T1000 (cell line): ENCODE measurements at places on chromosomes 2 and 18.

- peak; percentile 33 for DNase-seq
These were observed 796 bp downstream of the MYO1B start for GRCh38 chr2:191245869-191246531.

DNA sequence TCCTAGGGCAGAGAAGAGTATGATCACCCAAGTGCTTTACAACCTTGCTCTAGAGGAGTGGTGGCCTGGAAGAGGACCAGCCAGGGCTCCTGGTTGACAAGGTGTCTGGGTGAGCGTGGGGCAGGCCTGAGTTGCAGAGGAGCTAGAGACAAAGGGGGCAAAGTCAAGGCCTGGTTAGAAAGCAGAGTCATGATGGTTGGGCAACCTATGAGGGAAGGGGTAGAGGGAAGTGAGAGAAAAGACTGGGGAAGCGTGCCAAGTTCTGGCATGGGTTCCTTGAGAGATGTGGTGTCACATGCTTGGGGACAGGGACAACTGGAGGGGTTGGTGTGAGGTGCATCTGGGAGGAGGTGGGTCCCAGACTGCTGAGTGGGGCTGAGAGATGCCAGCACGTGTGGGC is 13.5 kb downstream of the ZFP36L2 start:
- DNase-seq = no peak

DNA sequence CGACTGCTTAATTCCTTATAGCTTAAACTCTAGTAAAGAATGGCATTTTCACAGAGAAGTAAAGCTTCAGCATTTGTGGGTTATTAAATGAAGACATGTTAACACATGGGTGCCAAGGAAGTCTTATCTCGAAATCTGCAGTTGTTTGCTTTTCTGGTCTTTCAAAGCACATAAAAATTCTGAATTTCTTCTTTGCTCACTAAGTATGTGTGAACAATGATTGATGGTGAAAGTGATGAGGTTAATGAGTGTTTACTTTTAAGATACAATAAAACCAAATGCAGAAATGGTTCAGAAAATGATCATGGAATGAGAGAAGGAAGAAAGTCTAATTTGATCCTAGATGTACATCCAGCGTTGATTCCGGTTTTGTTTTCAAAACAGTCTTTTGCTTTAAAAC is 234.6 kb upstream of the RAB12 start:
- DNase-seq = no peak

DNA sequence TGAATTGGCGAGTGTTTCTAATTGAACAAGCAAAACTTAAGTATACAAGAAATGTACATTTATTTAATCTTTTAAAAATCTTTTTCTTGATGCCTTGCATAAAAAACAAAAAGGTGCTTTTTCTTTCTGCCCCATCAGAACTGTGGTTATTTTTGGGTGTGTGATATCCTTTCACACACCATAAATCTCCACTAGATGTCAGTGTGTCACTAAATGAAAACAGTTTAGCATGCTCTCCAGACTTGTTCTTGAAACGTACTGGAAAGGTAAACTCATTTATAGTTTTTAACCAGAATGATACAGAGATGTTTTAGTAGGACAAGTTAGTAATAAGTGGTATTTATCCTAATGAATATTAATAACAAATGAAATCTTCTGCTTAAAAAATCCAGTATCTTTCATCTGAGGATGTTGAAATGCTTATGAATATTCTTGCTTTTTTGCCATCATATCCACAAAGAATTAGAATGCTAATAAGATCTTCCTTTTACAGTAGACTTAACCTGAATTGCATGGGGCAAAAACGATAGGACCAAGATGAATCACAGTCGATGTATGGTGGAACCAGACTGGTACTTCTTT is 96.8 kb downstream of the UBE2E3 start:
- DNase-seq = no peak

DNA sequence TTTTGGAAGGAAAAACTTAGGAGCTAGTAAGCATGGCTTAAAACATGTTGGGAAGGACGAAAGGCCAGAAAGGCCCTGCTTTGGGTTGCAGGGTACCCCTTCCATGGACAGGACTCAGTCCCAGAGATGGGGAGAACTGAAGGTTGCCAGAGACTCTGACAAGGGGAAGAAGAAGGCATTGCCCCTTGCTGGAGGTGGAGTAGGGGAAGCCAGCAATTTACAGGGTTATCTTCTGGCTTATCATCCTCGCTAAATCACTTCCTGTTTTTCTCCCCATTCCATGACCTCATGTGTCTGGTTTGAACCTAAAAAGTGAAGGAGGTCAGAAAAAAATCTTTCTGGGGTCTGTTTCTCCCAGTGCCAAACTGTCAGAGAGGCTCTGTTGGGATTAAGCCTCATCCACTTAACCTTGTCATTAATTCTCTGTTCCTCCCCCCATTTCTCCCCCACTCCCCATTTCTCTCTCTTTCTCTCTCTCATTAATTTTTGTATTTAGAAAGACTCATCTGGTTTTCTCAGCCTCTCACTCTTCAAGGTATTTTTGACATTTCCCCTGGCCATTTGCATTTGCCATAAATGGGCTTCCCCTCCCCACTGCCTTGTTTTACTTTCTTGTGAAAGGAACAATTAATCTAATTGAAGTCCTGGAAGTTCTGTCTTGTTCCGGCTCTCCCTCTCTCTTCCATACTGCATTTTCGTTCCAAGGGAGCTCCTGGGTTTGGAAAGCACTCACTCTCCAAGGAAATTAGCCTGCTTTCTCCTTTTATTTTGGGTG is 17.4 kb downstream of the NRP2 start:
- DNase-seq = no peak

DNA sequence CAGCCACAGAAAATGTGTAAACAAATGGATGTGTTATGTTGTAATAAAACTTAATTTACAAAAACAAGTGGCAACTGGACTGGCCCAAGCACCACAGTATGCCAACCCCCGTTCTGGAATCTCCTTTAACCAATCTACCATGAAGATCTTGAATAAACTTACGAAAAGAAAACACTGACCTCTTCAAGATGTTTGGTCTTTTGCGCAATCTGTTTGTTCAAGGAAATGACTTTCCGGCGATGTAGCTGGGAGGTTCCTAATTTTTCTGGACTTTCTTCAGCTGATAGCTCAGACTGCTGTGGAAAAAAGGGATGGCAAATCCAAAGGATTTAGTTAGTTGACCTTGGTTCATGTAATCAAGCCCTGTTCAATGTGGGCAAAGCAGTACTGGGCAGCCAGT is 55.7 kb downstream of the CCDC93 start:
- DNase-seq = no peak

DNA sequence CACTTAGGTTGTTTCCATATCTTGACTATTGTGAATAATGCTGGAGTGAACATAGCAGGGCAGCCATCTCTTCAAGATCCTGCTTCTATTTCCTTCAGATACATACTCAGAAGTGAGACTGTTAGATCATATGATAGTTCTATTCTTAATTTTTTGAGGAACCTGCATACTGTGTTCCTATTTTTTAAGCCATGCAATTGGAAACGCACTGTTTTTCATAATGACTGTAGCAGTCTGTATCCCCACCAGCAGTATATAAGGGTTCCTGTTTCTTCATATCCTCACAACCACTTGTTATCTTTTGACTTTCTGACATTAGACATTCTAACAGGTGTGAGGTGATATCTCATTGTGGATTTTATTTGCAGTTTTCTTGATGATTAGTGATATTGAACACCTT is 15.5 kb downstream of the NEURL3 start:
- DNase-seq = no peak

DNA sequence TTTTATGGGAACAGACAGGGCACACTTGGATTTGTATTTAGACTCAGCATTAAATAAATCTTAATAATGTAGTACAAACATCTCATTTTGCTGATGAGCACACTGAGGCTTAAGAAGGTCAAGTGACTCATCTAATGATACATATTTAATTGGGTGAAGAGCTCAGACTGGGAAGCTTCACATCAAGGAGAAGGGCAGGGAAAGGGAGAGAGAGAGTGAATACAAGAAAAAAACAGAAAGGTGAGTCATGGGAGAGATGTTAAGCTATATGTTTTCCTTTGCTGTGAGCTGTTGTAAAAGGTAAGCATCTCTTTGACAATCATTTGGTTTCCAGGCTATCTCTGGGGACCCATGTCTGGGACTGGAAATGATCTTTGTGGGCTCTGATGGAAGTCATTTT is 277.8 kb downstream of the SETBP1 start:
- DNase-seq = no peak

GRCh38 chr18:23228102-23229061 is 93.1 kb downstream of the CABLES1 start:
- no peak for DNase-seq

DNA sequence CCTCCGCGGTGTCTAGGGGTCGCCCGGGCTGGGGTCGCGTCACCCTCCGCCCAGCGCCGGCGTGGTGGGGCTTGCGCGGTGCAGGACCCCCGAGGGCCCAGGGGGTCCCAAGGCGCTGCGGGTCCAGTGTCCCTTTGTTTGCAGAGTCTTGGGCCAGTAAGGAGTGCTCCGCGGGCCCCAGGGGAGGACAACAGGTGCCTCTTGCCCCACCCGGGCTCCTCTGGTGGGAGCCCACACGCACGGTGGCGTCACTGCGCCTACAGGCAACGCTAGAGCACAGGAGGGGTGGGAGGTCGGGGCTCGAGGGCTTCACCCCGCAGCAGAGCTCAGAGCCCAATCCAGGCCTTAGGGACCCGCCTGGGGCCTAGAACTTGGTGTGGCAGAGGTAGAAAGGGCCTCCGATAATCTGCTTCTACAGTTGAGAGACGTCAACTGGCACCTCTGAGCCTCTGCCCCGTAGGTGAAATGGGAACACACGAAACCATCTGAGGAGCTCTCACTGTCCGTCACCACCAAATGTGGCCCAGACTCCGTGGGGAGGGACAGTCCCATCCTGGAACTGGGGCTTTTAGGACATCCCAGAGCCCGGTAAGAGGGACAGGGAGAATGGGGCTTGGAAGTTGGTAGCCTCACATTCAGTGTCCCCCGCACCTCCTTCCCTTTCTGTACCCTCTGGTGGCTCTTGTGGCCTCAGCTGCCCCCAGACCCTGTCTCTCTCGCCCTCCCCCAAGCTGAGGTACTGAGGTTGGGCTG is 1.4 kb downstream of the ARID5A start:
- DNase-seq = no peak

GRCh38 chr2:105732101-105732500 is 12.6 kb upstream of the NCK2 start:
- DNase-seq = no peak

GRCh38 chr2:239587311-239587731 is 186.5 kb upstream of the HDAC4 start:
- no peak for DNase-seq

DNA sequence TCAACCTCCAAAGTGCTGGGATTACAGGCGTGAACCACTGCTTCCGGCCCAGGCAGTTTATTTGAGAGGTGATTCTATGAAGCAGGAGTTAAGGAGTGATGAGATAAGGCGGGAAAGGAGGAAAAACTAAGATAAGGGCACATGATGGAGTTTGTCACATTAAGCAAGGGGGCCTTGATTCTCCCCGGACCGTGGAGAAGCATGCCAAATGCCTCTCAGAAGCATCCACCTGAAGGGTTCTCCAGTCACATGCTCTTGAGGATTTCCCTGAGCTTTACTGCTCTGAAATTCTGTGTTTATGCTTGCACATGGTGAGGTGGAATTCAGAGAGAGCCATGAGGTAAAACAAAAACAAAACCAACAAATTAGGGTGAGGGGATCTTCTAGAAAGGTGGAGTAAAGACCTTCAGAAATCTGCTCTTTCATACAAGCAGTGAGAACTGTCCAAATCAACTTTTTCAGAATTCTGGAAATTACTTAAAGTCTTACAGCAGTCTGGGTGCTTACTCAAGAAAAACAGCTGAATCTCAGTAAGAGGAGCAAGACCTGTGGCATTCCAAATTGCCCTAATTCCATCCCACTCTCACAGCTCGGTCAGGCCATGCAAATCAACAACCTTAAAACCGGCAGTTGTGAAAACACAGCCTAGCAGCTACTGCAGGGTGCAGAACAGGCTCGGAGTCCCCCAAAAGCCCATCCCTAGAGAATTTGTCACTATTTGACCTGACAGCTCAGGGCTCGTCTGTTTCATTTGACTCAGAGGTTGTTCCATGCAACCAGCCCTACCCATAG is 69.1 kb upstream of the CTLA4 start:
- no peak for DNase-seq

DNA sequence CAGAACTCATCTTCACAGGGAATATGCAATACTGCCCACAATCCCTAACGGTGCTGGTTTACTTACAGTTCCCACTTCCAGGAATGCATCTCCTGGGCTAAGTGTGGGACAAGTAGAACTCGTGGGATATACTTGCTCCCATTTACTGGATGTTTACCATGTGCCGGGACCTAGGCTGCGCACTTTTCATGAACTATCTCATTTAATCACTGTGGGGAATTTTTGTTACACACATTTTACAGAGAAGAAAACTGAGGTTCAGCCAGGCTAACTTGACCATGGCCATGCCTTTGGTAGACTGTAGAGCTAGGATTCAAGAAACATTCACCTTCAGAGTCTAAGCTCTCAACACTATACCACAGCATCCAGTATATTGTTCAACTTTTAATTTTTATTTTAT is 24.4 kb upstream of the MBOAT2 start:
- no peak for DNase-seq

DNA sequence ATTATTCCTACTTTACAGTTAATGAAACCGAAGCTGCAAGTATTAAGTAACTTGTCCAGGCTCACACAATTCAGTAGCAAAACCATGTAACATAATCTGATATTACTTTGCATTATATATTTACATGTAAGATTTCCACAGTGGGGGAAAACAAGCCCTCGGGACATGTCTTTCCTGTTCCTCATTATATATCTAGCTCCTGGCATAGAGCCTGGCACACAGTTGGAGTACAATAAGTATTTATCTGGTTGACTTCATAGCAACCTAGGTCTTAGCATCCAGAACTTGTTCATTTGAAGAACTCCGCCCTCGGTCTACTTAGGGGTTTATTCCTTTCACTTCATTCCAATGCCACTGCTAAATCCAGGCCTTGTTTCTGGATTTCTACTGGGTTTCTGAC is 1.6 kb upstream of the RBM45 start:
- DNase-seq = no peak

DNA sequence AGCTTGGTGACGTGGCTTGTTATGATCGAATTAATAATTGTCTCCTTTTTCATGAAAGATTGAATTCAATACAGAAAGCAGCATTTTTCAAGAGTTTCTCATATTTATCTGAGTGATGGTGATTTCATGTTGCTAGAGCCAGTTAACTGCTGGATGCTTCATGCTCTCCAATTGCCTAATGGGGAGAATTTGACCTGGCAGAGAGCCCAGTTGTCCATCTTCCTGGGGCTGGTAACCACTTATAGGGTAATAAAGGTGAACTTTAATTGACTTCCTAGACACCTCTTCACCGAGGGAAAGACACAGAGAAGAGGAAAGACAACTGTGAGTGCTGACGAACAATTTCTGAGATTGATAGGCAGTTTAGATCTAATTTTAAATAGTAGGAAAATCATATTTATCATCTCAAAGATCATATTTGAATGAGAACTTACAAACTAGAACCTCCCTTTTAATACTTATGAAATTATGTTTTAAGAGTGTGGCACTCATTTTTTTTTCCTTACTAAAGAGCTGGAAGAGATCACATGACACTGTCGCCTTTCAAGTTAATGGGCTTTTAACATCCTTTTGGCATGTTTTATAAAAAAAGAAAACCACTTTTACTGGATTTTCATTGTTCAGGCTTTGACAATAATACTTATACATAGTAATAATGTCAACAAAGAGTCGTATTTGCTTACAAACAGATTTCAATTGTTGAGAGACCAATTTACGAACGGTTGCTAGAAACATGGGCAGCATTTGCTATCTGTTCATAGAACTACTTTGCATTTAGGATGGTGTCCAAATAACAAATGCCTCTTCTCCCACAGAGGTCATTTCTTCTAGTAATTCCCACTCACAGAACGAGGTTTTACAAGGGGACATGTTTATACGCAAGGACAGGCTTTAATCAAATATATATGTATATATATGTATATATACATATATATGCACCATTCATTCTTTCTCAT is 153.3 kb downstream of the RAPGEF4 start:
- DNase-seq = no peak
